WTC11 (cell line): ENCODE measurements at places on chromosomes 2 and 18. TPM values are rescaled to one million over a fixed set of nuclear protein-coding genes. Genes with fewer than 3 reads are reported as not detected.

DNA sequence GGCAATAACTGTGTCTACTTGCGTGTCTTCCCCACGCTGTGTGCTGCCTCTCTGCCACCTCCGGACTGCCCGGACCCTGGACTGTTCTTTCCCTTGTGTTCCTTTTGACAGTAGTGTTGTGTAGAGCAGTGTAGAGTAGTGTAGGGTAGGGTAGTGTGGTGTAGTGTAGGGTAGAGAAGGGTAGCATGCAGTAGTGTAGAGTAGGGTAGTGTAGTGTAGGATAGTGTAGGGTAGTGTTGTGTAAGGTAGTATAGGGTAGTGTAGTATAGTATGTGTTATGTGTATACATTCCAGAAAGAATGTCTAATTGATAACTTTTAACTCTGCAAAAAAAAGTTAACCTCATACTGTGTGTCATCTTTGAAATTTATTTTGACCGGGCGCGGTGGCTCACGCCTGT, 49.7 kb upstream of the ZNF236 start:
- H3K4me1 ChIP-seq, result no peaks in the 10 kb centered on the region
- H3K27me3 ChIP-seq, result no peaks in the 10 kb centered on the region
- H3K36me3 ChIP-seq, result peaks cover 3% of the 10 kb centered on the region; the same call in 1 of the 2 replicates
- H3K4me3 ChIP-seq, result no peak overlapping the region
- DNase-seq, result no peak

DNA sequence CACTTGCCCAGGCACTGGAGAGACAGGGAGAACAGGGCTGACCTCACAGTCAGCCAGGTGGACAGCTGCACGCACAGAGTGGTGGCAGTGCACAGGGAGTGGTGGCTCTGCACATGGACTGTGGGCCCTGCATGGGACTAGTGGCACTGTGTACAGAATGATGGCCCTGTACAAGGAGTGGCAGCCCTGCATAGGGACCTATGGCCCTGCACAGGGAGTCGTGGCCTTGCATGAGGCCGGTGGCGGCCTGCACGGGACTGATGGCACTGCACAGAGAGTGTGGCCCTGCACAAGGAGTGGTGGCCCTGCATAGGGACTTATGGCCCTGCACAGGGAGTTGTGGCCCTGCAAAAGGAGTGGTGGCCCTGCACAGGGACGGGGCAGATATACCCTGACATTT, 19.1 kb upstream of the STEAP3 start:
- H3K36me3 ChIP-seq, result no peaks in the 10 kb centered on the region
- H3K27me3 ChIP-seq, result peaks cover 5% of the 10 kb centered on the region; the same call in 1 of the 2 replicates
- H3K4me3 ChIP-seq, result no peak overlapping the region
- H3K4me1 ChIP-seq, result peaks cover 4% of the 10 kb centered on the region; the same call in 1 of the 2 replicates

- H3K4me1 ChIP-seq, result peaks cover 21% of the 10 kb centered on the region
- peaks cover 18% of the 10 kb centered on the region for H3K36me3 ChIP-seq
- DNase-seq, result peak; percentile 98
- no peaks in the 10 kb centered on the region for H3K27me3 ChIP-seq
- peak within 1 kb of the TSS; percentile 92 for H3K4me3 ChIP-seq
These were observed at the start of gene SEH1L for GRCh38 chr18:12947285-12948049. SEH1L (plus strand) TSS chr18:12948011; CDS start chr18:12948122, 111 bp downstream.

- DNase-seq, result no peak
- no peaks in the 10 kb centered on the region for H3K27me3 ChIP-seq
- no peak overlapping the region for H3K4me3 ChIP-seq
- H3K4me1 ChIP-seq, result peaks cover 18% of the 10 kb centered on the region
These were observed 58.7 kb downstream of the FASTKD2 start for GRCh38 chr2:206824087-206824618.

The ATP6V1B1 gene
- not detected in 3 replicates for total RNA-seq

The KLF7 gene
- total RNA-seq, result 11.9 to 25.4 TPM (median 16.3 TPM) in 3 replicates
